ENCODE measurements at places on chromosomes 7 and 10. TPM values are rescaled to one million over a fixed set of nuclear protein-coding genes. Genes with fewer than 3 reads are reported as not detected.

GPC2 gene
- 0.41 TPM for total RNA-seq

ELFN1 gene
- total RNA-seq: 0.33 TPM

LRRN3 gene
- total RNA-seq: 3.3 TPM

CPED1 gene
- 82.4 TPM for total RNA-seq

ANKRD2 gene
- total RNA-seq: not detected

NRCAM gene
- total RNA-seq: 1.8 TPM

SPDYE11 gene
- not detected for total RNA-seq

NUTM2E gene
- total RNA-seq: not detected

GPR26 gene
- not detected for total RNA-seq

RSPH10B2 gene
- not detected for total RNA-seq

ZNF37A gene
- 22.9 TPM for total RNA-seq

TLX1 gene
- not detected for total RNA-seq

IL6 gene
- 43.3 TPM for total RNA-seq

PSAP gene
- total RNA-seq: 671 TPM

DENND2A gene
- total RNA-seq: 11.4 TPM

PON1 gene
- not detected for total RNA-seq
